ENCODE measurements at places on chromosomes 3 and 15.

DNA sequence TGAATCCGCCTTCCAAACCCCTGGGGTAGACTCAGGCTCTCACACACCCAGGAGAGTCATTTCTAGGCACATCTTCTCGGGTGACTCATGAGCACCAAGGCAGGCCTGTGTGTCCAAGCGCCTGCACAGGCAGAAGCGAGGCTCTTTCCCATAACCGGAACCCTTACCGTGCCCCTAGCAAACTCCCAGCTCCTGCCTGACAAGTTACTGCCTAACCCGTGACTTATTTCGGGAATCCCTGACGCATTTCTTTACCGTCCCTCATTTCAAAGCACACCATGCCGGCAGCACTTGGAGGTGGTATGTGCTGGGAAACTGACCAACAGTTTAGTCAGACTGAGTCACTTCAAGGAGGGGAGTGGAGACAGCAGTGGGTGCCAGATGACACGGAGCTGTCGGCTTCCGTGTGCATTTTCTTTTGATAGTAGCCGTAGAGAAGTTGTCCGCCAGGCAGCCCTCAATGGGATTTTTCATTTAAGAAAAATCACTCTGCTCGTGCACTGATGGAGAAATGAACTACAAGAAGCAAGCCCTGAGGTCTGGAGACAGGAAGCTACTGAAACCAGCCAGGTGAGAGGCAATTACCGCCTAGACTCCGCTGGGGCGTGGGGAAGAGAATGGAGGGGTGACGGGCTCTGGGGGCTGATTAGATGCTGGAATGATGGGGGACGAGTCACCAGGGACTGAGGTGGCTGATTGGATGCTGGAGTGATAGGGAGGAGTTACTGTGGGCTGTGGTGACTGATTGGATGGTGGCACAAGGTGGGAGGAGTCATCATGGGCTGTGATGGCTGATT is 17.3 kb upstream of the HRH1 start:
- DNase-seq, result no peak

DNA sequence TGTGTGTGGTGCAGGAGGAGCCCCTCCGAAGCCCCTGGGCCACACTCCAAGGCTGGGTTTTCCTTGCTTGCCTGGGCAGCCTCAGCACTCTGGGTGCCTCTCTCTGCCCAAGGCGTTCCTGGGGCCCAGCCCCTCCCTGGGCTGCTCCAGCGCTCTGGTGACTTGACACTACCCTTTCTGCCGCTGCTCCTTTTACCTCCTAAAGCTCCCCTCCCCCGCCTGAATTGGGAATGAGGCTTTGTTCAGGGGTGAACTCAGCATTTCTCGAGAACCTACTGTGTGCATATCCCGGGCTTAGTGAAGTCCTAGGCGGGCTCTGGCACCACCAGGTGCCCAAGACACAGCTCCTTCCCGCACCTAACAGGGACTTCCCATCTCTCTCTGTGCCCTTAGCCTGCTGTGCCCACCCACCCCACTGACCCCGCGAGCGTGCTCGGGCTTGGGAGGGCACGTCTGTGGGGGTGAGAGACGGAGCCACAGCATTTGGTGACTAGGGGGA is 1.2 kb upstream of the BAHD1 start:
- no peak for DNase-seq

DNA sequence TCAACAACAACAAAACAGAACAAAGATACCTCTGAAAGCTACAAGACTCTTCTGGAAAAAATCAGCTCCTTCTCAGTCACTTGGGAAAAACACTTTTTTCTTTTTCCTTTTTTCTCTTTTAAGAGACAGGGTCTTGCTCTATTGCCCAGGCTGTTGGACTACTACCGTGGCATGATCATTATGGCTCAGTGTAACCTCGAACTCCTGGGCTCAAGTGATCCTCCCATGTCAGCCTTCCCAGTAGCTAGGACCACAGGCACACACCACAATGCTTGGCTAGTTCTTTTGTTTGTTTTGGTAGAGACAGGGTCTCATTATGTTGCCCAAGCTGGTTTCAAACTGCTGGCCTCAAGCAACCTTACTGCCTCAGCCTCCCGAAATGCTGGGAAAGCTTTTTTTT is 12.8 kb downstream of the MYO9A start:
- no peak for DNase-seq

DNA sequence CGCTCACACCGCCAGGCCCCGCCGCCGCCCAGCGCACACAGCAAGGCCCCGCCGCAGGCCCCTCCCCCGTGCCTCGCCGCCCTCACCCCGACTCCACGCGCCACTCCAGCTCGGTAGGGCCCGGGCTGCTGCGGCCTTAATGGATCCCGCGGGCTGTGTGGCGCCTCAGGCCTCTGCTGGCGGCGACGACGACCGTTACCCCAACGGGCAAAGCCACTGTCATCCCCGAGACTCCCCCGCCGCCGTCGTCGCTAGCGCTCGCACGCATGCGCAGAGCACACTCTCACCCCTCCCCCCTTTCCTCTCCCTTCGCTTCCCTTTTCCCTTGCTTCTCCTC is at the start of gene MSL2:
TSS of gene MSL2 (minus strand) at position 272 of the 337 bp plus-strand sequence. CDS start 1,222 bp downstream, outside the sequence.
- DNase-seq, result no peak

DNA sequence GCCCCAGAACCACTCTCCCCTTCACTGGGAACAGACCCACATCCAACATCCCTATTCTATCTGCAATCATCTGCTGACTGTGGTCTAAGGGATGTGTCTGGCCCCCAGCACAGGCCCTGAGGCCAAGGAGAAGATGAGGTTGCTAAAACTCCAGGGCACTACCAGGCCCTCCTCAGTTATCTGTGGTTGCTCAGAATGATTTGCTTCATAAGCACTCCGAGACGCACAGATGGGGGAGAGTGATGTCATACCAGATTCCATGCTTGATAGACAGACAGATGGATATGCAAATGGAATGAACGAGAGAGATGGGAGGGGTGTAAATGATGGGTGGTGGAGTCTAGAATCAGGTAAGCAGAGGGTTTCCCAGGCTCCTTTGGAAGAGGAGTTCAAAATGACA is 57.8 kb downstream of the CEMIP start:
- DNase-seq, result no peak
